Activated naive CD4-positive, alpha-beta T cell treated with anti-CD3 and anti-CD28 coated beads, Interleukin-2, amount 50 U/mL, for 16 hours (primary cell): ENCODE measurements at places on chromosomes 11 and 22.
A peak's percentile ranks its signal among the peaks of the same experiment; 100 is the strongest.

DNA sequence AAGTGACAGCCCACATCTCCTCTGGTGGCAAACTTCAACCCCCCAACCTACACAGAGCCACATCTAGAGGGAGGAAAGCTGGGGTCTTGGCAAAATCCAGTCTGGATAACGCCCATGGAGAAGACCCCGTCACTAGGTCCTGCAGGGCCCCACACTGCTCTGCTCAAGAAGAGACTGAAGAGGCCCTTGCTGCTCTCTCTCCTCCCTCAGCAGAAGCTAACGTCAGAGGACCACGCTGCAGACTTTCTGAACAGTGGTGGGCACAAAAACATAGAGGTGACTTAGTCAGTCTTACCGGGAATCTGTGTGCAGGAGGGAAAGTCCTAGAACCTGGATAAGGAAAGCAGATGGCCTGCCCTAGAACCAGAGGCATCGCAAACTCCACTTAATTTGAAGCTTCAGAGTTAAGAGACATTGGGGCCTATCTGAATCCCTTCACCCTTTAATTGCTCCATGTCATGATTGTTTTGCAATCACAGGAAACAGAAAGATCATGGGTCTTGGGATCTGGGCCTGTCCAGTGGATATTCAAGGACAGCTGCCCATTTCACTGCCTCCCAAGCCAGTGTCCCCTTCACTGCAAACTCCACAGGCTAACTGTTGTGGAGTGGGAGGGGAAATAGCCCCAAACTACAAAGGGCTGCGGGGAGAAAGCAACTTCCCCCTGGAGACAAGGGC lies 1.7 kb downstream of the DKK3 start:
- no peak for DNase-seq

DNA sequence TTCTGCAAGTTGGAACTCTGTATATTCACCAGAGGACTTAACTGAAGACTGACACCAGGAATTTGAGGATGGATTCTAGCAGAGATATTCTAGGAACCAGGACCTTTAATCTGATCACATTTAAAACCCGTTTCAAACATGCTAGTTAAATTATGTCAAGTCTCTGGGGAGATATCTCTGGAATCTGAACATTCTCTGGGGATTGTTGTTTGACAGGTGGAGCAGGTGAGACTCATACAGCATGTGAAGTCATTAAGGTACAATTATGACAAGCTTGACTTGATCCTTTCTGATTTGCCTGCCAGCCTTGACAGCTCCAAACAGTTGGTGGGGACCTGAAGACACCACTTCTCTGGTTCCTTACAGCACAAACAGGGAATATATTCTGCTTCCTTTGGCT lies 100.3 kb downstream of the FAT3 start:
- no peak for DNase-seq

DNA sequence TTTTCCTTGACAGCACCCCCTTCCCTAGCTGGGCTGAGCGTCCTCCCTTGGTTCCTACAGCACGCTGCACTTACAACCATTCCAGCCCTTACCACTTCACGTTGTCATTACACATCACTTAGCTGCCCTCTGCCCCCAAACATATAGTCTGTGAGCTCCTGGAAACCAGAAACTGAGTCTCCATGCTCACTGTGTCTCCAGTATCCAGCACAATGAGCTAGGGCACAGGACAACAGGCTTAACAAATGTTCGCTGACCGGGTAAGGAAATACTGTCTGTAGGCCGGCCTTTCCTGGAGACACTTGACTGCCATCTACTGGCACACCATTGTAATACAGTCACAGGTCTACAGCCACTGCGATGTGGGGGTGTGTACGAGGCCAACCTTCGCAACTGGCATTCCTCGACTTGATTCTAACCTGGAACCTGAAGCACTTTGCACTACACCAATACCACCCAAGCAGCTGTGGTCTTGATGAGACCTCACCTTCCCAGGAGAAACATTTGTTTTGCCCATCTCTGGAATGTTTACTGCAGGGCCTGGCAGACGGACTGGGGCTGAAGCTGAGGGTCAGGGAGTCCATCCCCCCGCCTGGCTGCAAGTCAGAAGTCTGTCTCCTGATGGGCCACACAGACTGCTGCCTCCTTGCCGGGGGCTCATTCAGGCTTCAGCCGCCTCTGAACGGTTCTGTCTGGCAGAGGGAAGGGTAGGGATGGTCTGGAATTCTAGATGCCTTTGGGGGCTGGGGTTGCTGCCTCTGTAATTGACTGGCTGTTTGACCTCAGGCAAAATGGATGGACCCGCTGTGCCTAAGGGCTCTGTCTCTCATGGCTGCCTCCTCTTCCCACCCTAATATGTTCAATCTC lies 72.0 kb downstream of the SYN3 start:
- DNase-seq = peak; percentile 18

GRCh38 chr22:37284126-37284804 lies 2.0 kb downstream of the CYTH4 start:
- no peak for DNase-seq

DNA sequence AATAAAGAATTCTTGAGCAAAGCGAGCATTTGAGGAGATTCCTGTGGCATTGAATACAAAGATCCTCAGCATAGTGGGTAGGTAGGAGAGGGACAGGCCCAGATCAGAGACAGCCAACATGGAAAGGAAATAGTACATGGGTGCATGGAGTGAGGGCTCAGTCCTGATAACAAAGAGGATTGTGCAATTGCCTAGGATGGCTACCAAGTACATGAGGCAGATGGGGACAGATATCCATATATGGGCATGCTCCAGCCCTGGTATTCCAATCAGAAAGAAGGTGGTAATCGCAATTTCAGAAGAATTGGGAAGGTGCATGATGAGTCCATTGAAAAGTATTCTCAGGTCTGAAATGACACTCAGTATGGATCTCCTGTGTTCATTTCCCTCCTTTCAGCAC lies 8.6 kb downstream of the OR51T1 start:
- DNase-seq = no peak

DNA sequence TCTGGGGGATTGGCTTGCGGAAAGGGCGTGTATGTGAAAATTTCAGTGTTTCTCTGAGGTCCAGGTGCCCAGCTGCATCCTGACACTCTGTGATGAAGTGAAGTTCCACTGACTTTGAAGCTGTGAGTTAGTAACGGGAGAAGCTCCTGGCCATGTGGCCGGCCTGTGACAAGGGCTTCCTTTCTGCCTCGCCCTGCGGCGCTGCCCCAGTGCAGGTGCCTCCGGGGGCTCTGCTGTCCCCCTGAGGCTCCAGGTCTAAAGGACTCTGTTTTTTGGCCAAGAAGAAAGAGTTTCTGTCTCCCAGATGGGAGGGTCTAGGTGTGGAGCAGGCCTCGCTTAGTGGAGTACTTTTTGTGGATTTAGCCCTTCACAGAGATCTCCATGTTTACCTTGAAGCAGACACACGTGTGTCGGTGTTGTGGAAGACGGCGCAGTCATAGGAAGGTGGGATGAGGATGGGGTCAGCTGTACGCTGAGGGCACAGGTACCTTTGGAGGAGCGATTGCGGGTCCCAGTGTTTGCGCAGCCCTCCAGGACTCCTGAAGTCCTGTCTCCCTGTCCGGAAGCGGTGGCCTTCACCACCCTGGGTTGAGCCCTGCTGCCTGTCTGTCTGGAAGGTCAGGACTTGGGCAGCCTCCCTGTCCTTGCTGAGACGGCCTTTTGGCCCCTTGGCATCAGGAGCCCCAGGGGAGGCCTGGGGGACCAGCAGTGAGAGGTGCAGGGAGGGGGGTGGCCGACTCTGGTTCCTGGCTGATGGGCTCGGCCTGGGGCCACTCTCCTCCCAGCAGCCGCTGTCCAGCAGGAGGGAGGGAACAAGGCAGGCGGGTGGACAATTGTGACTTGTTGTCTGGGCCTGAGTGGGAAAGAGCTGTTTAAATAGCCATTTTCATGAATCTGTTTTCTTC lies 1249.3 kb downstream of the BRD1 start:
- DNase-seq = no peak

GRCh38 chr11:93051186-93051585 lies 81.7 kb downstream of the MTNR1B start:
- DNase-seq = no peak

DNA sequence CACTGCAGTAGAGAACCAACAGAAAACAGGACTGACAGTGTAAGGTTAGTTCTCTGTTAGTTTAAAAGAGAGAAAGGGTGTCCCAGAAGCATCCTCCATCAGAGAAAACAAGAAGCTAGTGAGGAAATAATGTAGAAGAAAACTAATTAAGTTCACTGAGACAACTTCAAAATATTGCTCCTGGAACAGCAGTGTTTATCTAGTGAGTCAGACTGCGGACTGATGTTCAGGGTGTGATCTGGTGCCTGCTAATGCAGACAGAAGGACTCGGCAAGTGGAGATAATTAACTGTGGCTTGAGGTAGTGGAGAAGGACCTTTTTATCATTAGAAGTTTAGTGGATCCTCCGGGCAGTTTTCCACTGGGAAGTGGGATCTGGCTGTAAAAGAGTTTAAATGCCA lies 55.4 kb downstream of the CDON start:
- DNase-seq = no peak

DNA sequence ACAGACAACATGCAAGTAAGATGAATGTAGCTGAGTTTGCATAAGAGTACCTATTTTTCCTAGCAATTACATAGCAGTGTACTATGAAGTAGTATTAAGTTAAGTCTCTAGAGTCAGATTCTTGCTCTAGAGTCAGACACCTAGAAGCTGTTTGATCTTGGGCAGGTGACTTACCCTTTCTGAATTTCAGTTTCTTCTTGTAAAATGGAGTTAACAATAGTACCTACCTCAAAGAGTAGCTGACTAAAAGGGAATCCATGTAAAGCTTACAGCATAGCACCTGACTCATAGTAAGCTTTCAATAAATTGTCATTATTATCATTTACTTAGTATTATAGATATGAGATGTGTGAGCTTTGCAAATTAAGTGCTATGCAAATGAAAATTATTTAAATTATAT lies 47.8 kb upstream of the PTPRJ start:
- DNase-seq = no peak

- no peak for DNase-seq
Observed at GRCh38 chr11:27002838-27003237, 8.9 kb downstream of the FIBIN start.

GRCh38 chr11:110966131-110966530 lies 253.9 kb upstream of the ARHGAP20 start:
- DNase-seq = no peak

DNA sequence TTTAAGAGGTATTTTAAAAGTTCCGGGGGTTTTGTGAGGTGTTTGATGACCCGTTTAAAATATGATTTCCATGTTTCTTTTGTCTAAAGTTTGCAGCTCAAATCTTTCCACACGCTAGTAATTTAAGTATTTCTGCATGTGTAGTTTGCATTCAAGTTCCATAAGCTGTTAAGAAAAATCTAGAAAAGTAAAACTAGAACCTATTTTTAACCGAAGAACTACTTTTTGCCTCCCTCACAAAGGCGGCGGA lies 193 bp upstream of the MALAT1 start:
- DNase-seq = no peak

DNA sequence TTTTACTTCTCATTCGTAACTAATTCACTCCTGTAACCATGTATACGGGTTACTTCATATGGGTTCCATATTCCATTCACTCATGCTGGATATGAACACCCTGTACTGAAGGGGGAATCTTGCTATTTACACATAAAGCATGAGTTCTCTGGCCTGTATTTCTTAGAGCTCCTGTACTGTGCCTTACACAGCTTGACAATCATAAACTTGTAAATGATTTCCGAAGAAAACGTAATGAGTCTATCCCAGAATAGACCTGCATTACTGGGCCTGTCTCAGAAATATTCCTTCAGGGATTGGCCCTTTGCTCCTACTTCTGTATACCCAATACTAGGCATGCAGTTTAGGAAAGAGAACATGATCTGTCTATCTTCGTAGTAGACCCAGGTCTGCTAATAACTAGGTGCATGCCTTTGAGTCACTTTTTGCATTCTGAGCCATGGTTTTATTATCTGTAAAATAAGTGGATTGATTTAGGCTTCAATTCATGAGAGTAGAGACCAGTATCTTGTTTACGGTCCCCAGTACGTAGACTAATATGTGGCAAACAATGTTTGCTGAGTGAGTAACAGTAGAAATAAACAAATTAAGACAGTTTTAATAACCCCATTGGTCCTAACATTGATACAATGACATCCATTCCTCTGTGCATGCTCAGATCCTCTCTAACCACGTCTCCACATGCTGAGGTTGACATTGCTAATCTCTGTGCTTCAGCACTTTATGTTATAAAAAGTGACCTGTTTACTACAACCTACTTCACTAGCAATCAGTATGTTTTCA lies 1.2 kb downstream of the CCDC34 start:
- no peak for DNase-seq
